ELR (cell line): ENCODE measurements at places on chromosomes 4 and X.

GRCh38 chrX:30220661-30221060 is 5.3 kb downstream of the MAGEB2 start:
- no peak for DNase-seq

DNA sequence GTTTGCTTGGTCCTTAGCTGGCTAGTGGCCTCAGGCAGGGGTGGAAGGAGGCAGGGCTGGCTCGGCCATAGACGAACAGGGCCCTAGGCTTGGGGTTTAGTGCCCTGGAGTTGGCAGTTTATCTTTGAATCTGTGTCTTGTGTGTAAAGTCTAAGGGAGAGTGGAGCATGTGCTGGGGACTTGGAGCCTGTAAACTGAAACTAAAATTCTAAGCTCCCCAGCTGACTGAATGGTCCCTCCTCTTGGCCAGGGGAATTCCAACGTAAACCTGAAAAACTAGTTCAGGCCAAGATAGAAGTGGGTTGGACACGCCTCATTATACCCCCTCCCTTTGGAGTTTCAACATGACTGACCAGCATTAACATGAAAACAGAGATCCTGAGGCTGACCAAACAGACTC is 46.1 kb upstream of the GPR78 start:
- DNase-seq = no peak

GRCh38 chr4:119299741-119300100 is 22.2 kb downstream of the FABP2 start:
- DNase-seq = no peak

DNA sequence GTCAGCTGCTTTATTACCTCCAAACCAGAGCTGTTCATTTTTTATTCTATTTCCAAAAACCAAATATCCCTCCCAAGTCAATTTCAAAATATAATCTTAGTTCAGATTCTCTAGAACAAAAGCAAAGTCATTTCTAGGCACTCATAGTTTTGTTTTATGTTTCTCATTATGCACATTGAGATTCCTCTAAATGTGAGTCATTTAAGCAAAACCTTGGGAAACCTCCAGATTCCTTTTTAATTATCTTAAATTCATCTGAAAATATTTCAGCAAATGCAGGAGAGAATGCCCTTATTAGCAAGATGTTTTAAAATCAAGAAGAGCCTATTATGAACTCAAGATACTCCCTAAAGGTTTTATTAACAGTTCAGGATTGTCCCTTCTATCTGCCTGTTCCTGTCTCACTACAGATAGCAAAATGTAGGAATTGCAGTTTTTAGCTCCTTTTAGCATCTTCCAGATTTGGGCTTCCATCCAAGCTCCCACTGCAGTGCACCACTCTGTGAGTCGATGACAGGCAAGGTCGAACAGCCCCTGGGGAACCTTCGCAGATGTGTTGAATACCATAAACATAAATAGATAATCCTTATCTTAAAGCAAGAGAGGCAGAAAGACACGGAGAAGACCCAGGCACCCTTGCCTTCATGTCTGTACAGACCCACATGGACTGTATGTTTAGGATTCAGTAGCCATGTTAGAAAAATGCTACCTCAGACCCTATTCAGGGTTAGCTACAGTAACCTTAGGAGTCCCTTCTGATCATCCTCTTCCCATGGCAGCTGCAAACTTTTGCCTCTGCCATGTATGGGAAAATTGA is 11.3 kb upstream of the SLC9A7 start:
- peak; percentile 77 for DNase-seq

DNA sequence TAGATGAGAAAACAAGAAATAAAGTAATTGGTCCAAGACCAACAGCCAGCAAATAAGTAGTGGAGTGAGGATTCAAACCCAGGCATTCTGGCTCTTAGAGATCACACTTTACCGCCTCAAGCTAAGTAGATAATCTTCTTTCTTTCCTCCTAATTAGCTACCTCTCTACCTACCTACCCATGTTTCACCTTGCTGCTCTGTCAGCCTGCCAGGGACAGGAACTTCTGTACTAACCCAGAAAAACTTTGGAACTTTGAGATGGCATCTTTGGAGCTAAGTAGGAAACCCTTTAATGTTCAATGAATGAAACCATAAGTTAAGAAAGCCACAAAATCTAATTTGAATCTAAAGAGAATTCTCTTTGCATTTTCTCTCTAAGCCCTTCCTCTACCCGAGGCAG is 145.2 kb downstream of the CHRNA9 start:
- no peak for DNase-seq

- no peak for DNase-seq
Measured at GRCh38 chr4:86960557-86960961, 25.7 kb downstream of the AFF1 start.

DNA sequence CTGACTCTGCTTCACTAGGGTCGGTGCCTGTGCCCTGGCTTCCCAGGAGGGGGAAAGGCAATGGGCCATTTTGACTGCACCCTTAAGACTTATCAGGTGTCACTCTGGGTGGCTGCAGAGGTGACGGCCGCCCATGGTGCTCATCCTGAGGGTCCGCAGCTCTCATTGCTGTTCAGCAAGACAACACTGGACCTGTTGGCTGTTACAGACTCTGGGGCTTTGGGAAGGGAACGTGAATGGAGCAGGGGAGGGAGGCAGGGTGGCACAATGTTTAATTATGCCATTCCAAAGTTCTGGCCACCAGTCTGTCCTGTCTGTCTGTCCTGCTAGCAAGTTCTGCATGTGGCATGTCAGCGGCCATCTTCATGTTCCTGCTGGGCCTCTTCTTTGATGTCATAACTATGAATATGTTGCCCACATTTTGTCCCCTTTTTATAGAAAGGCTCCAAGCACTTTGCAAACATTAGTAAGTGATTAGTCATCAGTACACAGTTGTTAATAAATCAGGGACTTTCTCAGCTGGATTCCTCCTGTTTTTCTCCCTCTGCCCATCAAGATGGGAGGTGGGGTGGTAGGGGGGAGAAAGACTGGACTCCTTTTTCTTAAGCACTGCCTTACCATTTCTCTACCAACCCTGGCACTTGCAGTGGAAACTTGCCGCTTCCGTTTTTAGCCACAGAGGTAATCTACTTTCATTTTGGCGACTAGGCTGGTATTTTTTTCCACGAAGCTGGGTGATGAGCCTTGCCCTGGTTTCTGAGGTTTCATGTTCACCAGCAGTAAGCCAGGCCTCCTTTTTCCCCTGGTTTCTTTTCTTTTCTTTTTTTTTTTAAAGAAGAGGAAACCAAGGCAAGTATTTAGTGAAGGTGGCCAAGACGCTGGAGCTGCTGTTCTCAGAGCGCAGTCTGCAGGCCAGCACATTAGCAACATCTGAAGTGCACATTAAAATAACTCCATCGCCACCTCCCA is 88.6 kb upstream of the TRIM2 start:
- peak; percentile 86 for DNase-seq

DNA sequence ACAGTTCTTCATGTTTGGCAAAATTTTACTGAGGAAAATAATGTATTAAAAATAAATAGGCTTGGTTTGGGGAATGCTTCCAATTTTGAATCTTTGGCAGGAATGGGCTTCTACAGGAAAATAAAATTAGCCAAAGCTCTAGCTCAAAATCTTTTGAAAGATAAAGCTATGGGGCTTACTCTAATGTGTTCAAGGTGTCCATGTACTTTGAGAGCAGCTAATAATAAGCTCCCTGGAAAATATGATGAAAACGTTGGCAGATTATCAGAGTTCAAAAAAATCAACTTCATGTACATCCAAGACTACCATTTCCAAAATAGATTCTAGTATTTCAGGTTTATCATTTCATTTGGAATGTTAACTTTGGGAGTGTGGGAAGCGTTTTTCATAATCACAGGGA is 158.4 kb downstream of the EMCN start:
- no peak for DNase-seq

DNA sequence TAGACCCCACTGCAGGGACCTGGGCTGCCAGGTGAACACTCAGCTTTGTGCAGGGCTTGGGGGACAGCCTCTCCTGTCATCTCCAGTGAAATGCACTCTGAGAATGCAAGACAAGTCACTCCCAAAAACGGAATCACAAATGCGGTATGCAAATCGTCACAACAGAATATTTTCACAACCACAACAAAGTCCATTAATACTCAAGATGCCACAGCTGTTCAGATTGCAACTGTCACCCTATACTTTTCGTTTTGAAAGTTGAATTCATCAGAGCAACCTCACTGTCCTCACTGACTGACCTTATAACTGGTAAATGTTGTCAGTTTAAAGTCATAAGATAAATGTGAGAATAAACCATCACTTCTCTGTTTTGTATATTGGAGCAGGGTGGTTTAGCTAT is 16.6 kb downstream of the JAKMIP1 start:
- DNase-seq = no peak

GRCh38 chr4:24650849-24651640 is 66.7 kb upstream of the DHX15 start:
- DNase-seq = no peak

DNA sequence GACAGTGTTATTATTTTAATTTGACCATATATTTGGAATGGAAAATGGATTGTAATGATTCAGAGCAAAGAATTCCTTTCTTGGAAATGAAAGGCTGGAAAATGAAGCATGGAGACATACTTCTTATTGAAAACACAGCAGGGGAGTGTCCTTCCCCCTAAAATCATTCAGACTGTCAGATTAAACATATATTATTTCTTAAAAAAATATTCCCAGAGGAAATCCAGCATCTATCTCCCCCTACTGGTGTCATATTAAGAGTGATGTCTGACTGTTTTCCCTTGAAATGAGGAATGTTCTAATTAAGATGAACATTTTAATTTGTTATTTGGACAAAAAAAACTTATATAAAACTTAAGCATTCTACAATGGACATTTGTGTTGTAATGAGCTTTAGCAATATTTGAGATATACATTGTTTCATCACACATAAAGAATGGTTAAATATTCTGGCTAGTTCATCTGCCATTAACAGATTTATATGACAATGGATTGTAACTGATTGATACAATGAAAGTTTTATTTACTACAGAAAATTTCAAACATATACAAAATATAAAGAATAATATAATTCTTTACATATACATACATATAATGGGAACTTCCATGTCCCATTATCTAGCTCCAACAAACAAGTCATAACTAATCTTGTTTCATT is 264.6 kb downstream of the SPRY1 start:
- DNase-seq = peak; percentile 41

GRCh38 chrX:71098302-71098701 is 2.7 kb downstream of the FOXO4 start:
- peak; percentile 55 for DNase-seq

DNA sequence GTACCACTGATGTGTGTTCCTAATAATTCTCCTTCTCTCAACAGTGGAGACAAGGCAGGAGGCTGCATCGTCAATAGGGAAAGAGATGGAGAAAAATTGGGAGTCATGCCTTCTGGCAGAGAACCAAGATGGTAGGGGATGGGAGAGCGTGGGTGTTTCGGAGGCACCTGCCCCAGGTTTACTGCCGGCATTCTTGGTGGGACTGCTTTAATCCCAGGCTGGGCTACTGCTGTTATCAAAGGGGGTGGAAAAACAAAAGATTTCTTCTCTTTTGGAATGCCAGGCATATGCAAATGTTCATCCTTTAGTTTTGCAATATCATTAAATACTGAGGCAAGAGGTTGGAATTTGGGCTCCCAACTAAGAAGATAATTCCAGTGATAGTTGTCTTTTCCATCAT is 257.0 kb downstream of the DCHS2 start:
- no peak for DNase-seq

DNA sequence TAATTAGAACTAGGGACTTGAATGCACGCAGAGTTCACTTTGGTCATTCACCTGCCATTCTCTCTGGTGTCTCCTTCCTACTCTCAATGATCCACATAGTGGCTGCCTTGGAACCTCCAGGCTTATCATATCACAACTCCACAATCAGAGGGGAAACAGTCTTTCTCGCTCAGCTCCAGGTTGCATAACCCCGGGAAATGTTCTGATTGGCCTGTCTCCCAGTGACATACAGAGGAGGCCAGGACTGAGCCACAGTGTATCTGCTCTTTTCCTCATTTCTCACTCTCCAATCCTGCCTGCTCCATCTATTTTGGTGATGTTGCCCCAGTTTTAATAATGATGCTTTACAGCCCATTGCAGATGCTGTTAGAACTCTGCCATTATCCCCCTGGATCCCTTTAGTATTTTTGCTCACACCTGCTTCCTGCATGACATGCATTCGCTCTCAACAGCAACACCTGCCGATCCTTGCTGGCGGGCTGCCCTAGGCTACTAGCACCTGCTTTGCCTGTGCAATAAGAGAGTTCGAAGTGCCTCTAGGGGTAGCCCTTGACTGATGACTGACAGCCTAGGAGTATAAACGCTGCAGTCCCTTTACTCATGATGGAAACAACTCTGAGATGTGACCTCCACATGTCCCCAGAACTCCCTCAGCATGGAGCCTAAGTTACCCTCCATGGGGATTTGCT is 211.3 kb upstream of the RPS6KA3 start:
- DNase-seq = no peak
